Hematopoietic multipotent progenitor cell treated with erythropoietin and hydrocortisone succinate and interleukin-3 and kit ligand, for 17 days (in vitro differentiated cells): ENCODE measurements at places on chromosomes 16 and 17.

DNA sequence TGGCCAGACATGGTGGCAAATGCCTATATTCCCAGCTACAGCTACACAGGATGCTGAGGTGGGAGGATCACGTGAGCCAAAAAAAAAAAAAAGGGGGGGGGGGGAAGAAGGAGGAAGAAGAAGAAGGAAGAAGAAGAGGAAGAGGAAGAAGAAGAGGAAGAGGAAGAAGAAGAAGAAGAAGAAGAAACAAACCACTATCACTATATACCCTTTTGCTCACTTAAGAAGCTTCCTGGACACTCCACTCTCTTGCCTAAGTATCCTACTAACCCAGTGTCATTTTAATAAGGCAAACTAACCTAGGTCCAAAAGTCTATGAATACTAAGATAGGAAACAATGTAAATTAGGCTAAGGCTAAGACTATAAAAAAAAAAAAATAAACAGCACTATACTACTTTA lies 54.8 kb downstream of the GPATCH8 start:
- no peak for DNase-seq

DNA sequence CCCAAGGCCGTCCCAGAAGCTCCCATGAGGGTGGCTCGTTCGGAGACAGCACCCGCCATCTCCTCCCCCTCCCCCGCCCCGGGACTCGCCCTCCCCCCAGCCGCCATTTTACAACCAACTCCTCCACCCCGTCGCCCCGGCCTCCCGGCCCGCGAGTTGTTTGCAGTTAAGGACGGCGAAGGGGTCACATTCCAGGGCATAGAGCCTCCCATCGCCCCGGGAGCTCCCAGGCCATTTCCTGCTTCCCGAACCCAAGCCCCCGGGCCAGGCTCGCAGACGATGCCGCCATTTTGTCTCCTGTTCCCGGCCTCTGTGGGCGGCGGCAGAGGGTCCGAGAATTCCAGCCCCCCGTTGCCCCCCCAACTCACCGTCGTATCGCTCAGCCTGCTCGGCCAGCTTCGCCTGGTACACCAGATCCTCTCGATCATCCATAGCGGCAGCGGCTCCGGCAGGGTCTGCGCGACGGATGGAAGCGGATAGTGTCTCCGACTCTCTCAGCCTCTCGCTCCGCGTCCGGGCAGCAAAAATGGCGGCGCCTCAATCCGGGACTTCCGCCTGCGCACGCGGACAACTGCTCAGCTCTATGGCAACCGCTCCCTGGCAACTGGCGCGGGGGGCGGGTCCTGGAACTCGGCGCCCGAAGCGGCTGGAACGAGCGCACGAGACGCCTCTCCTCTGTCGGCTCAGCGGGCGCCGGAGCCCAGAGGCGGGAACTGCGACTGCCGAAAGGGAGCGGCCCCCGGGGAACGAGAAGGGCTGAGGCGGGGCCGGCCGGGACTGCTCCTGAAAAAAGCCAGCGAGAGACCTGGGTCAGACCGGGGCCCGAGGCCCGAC lies at the start of gene YWHAE:
Gene YWHAE (minus strand): TSS at position 544 of the 834 bp plus-strand sequence. CDS start 112 bp downstream, at position 432.
- peak; percentile 95 for DNase-seq

GRCh38 chr17:13503526-13503925 lies 98.2 kb downstream of the HS3ST3A1 start:
- DNase-seq = no peak

DNA sequence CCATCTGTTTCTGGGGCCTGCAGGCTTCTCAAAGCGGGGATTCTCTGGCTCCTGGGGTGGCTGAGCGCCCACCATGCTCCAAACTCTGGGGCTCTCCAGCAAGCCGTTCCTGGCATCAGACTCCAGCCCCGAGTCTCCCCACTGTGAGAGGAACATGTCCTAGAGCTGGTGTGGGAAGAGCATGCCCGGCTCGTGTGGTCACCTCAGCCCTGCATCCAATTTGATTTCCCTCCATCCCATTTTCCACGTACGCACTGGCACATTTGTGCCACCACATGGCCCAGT lies 23.2 kb upstream of the KCNJ12 start:
- no peak for DNase-seq

- no peak for DNase-seq
Observed at GRCh38 chr16:65600629-65601028, 478.8 kb upstream of the CDH11 start.
